Sigmoid colon (tissue), 7 donors: ENCODE measurements at places on chromosomes 5 and 9.

DNA sequence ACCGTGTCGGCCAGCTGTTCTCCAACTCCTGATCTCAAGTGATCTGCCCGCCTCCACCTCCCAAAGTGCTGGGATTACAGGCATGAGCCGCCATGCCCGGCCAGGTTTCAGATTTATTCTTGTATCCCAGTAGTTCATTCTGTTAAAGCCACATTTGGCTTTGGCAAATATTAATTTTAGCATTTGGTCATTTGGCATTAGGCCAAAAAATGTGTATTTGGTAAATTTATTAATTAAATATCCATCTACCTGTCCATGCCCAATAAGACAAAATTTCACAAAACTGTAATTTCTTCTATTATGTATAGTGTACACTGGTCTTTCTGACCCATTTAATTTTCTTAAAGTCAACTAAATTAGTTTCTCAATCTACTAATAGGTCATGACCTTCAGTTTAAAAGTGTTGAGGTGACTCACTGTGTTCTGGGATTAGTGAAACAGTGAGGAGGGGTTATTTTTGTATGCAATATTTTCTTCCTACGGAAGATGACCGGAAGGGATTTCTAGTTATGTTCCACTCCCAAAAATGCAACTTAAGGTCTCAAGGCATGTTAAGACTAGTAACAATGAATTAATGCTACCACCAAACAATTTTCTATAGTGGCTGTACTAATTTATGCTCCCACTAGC, 21.0 kb downstream of the OSTF1 start:
- no peak for DNase-seq

GRCh38 chr5:91401175-91401574, 18.1 kb upstream of the ARRDC3 start:
- DNase-seq = no peak

- no peak for DNase-seq
Observed at GRCh38 chr9:73906671-73907070, 590.5 kb upstream of the RORB start.

DNA sequence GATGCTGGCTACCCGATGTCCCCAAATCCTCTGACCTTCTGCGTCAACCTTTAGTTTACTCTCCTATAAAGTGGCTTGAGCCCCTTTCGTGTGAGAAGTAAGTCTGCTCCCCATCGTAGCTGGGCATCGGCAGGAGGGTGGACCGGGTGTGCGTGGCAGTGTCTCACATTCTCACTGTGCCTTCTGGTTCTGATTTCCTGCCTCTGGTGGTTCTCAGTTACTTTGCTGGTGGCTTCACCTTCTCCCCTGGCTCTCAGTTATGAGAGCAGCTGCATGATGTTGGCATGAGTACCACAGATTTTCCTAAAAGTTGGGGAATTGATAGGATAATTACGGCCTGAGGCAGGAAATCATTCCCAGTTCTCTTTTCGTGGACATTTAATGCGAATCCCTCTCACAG, 47.0 kb upstream of the RPS23 start:
- no peak for DNase-seq

- DNase-seq = no peak
Observed at GRCh38 chr5:56561-57290, 35.2 kb upstream of the PLEKHG4B start.

GRCh38 chr5:52740007-52740406, 47.7 kb upstream of the ITGA1 start:
- no peak for DNase-seq

DNA sequence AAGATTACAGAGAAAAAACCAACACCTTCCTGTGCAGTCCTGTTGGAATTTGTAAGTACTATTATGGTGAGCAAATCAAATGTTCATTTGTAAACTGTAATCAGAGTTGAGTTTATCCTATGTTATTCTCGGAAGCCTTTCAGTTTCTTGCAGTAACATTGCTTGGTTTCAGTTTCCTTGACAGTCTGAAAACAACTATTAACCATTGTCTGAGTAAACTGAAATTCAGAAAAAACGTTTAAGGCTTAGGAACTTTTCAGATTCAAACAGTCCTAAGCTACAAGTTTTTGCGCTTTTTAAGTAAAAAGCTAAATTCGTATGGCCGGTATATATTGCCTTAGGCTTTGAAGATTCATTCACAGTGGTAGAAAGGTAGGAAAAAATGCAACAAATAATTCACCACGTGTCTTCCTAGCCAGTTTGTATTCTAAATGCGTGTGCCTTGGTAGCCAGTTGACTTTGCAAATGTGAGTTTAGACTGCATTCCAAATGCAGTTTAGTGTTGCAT, 2.5 kb downstream of the GPBP1 start:
- no peak for DNase-seq

DNA sequence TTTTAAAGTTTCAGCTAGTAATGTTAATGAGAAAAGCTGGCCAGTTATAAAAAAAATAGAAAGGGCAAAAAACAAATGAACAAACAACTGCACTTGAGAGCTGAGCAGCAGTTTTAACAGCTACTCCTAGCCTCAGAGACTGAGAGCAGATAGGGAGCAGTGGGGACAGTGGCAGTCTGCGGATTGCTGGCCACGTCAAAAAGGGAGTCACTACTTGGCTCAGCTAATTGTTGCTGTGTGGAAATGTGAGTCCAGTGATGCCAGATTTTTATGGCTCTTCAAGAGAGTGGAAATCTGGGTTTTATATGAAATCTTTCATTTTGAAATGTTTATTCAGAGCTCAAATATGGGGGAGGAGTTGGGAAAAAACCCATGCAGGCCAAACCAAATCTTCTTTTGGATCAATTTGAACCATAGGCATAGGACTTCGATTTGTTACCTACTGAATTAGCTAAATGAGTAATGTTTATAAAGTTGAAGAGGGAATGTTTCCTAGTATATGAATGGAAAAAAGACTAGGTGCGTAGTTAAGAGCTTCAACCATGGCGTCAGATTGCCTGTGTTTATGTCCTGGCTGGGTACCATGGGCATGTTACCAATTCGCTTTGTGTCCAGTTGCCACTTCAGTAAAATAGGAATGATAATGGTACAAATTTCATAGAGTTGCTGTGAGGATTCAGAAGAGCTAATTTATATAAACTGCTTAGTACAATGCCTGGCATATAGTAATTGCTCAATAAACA, 102.1 kb downstream of the PAM start:
- peak; percentile 91 for DNase-seq

GRCh38 chr5:145999208-145999607, 62.8 kb downstream of the SH3RF2 start:
- no peak for DNase-seq

- no peak for DNase-seq
Observed at GRCh38 chr9:121353241-121354061, 16.6 kb downstream of the STOM start.

DNA sequence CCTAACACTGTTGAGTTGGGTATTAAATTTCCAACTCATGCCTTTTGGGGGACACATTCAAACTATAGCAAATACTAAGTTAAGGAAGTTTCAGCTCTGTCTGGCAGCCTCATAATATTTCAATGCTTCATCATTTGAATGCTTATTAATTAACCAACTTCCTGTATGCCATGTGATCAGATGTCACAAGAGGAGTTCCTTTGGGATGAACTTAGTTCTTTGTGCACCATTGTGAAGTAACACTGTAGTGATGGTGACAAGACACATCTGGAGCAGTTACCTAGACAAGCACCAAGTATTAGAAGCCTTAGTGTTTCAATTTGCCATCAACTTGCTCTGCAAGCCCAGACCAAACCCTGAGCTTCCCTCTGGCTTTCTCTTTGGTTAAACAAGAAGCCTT, 90.7 kb upstream of the IL12B start:
- DNase-seq = no peak

DNA sequence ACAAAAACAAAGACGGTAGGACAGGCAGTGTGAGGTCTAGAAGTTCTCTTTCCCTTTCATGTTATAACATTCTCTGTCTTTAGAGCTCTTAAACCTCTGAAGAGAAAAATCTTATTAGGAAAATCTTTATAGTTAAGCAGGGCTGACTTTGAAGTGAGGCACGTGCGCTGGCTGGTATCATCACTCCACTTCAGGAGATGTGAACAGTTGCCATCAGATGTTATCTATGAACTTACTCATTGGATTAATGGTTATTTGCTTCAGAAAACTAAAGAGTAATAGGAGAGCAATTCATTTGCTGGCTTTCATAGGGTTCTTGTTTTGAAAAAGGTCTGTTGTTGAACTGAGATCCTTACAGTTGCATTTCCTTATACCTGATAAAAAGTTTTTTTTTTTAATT, 25.7 kb downstream of the LRRTM2 start:
- DNase-seq = no peak

DNA sequence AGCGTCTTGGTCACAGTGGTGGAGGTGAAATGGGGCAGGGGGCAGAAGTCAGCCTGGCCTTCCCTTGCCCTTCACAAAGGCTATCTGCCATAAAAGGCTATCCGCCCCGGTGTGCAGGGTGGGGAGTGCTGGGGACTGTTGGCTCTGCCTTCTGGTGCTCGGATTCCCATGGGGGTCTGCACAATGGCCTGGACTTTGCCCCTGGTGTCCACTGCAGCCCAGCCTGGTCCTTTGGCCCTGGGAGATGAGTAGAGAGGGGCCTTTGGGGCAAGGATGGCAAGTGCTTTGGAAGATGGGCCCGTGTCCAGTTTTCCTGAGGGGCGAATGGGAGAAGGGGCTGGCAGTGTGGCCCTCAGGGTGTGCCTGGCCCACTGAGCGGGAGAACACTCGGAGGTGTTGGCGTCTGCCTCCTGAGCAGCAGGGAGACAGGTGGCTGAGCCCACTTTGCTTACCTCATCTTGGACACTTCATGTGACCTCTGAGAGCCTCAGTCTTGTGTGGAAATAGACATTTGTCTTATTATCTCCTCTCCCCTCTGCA, 69.9 kb downstream of the HSPA4 start:
- DNase-seq = no peak

DNA sequence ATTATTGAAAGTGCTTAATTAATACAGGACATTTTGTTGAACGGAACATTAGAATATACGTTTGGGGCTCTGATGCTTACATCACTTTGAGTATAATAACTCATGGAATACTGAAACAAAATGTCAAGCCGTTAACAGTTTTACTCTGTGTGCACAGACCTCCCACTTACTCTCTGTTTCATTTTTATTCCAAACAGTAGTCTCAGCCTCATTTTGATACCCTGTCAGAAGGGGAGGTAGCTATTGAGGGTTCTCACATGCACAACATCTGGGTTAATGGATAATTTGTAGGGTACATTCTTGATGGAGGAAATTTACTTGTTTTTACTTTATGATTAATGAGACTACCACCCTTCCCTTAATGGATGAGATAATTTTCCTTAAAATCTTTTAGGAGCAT, 59.0 kb downstream of the SCAMP1 start:
- no peak for DNase-seq

- DNase-seq = no peak
Observed at GRCh38 chr5:72947498-72947897, 8.3 kb upstream of the FCHO2 start.

- no peak for DNase-seq
Observed at GRCh38 chr9:14349447-14350348, 35.8 kb upstream of the NFIB start.

DNA sequence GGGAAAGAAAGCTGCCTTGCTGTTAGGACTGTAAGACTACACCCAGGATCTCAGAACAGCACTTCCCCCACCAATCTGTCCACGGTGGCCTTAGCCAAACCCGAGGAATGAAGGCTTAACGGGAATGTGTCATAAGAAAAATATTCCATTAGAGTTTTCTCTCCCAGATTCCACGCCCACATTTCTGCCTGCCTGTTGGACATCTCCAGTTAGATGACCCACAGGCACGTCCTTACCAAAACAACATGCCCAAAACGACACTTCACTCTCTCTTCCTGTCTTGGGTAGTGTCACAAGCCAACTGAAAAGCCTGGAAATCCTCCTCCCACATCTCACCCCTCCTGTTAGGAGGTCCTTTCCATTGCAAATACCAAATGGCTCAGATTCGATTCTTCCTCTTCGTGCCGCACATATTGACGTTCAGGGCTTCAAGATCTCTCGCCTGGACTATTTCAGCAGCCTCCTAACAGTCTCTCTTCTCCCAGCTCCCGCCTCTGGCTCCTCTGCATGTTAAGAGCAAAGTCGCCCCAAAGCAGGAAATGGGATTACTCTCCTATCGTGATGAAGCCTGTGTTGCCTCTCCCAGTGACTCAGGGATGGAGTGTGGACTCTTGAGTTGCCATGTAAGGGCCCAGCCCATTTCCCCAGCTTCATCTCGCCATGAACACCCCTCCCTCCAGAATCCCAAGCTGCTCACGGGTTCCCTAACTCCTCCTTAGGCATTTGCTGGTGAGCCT, 159.3 kb downstream of the NR3C1 start:
- DNase-seq = peak; percentile 86

DNA sequence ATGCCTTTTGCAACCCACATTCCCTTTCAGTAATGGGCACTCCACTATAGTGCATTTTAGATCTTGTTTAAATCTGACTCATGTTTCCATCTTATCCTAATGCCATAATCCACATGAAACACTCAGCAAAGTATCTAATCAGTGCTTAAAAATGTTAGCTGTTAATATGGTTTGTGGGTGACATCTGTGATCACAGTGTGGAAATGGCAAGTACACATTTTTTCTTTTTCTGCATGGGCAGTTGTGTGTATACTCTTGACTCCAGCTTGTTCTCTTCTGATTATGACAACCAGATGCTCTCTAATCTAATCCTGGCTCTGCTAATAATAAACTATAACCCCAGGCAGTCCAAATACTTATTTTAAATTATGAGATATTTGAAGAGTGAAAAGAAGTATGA, 103.3 kb downstream of the EDIL3 start:
- DNase-seq = no peak

DNA sequence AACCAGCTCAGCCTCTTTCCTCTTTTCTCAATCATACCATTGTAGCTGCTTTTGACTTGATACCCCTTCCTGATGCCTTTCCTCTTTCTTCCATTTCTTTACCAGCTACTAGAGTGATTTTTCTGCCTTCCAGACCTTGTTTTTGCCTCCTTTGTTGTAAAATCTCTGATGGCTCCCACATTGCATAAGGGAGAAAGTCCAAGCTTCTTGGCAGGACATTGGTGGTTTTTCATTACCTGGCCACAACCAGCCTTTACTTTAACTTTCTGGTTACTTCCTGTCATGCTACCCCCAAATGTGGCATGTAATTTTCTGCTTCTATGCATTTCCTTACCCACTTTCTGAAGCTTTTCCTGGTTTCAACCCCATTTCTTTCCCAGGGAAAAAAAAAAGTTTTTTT, 452.5 kb downstream of the TMEM38B start:
- no peak for DNase-seq

- DNase-seq = no peak
Observed at GRCh38 chr5:167608390-167609272, 682.8 kb upstream of the WWC1 start.

GRCh38 chr5:9284272-9284671, 261.6 kb downstream of the SEMA5A start:
- DNase-seq = no peak

DNA sequence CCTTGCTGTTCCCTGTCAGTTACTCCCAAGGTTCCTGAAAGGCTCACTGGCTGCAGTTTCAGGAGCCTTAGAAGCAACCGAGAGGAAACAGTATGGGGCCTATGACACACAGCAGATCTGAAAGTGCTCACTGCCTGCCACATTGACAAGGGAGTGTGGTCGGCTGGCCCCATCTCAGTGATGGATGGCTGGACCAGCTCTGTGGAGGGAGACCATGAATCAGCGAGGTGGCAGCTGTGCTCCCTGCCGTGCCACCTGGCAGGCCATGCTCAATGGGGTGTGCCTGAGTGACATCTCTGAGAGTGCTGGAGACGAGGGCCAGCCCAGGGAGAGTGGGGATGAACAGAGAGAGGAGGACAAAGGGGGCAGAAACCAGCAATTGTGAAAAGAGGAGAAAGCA, 49.1 kb downstream of the DOCK2 start:
- no peak for DNase-seq

GRCh38 chr5:151740958-151741373, 17.5 kb downstream of the ATOX1 start:
- no peak for DNase-seq

- peak; percentile 55 for DNase-seq
Observed at GRCh38 chr9:133976191-133976861, 15.8 kb downstream of the VAV2 start.
